ENCODE measurements at places on chromosomes 1 and 21.
A peak's percentile ranks its signal among the peaks of the same experiment; 100 is the strongest.

DNA sequence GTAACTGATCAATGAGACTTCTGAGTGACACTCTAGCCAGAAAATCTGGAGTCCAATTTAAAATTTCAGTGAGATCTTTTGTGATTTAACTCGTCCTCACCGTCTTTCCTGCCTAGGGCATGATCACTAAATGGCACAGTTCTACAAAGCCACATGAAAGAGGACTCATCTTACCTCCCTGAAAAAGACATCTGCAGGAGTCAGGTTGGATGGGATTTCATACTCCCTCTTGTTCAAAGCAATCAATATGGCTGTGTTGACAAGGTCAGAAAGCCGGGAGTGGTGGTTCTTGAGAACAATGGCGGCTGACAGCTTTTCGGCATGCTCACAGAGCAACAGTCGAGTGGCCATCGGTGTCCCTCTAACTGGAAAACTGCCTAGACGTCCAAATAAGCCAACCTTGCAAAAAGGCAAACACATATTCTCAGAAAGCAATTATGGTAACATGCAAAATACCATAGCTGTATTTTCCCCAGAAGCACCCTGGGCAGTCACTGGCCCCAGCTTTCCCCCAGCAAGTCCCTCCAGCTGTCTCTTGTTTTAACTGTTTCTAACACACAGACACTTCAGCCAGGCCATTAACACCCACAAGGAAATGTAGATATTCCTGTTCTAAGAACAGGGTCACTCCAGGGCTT lies 36.6 kb upstream of the ACTA1 start:
- no peak for DNase-seq

DNA sequence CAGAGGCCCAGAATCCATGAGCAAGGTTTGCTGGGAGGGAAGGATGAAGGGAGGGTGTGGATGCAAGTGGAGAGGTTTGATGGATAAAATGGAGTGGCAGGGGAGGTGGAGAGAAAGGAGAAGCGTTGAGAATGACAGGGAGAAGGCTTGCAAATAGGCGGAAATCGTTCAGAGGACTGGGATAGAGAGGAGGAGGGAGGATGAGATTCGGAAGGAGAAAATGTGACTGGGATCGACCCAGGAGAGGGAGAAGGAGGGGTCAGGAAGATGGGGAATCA lies 376 bp downstream of the AVPR1B start:
- DNase-seq = no peak

GRCh38 chr21:44405948-44406872 lies 49.1 kb upstream of the LRRC3 start:
- DNase-seq = no peak

DNA sequence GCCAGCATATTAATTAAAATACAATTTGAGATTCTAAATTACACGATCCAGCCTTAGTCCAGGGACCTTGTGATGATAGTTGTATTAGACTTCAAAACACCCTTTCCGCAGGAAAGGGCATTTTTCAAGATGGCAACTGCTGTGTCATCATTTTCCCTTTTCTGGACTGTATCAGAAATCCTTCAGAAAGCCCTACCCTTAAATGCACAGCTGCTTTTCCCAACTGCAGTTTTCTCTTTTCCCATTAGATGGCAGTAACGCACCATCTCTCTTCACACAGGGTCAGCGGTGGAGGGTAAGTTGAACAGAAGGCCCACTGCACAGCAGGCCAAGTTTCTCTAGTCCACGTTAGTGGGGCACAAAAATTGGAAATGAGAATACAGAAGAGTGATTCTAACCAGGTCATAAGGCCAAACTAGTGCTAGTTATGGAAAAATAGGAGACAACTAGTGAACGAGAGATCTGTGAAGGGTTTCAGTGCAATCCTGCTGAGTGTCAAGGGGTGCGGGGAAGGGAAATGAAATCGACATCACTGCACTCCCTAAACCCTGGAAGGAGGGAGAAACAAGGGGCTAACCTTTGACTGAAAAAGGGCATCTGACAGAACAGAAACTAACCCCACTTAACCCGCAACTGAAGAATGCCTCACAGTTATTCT lies 22.1 kb upstream of the TDRD10 start:
- DNase-seq = peak; percentile 79

GRCh38 chr1:101295209-101295608 lies 58.4 kb downstream of the S1PR1 start:
- no peak for DNase-seq

DNA sequence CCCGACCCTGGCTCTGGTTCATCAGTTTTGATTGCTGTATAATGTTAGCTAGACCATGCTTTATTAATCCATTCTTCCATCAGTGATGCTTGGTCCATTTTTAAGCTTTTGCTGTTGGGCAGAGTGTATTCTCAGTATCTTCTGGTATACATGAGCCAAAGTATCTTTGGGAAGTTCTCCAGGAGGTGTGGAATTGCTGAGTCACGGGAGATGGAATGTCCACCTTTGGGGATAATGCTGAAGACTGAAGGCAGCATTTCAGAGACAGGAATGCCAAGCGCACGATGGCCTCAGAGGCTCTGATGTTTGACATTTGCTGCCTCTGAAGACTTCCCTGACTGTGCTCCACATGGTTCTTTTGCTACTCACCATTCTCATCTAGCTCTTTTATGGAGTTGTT lies 266.3 kb upstream of the KAZN start:
- DNase-seq = no peak

GRCh38 chr1:174447866-174448530 lies at the start of gene GPR52:
Gene GPR52, plus strand, starts transcription at chr1:174447964. Its CDS starts 148 bp downstream, at chr1:174448112.
- no peak for DNase-seq

DNA sequence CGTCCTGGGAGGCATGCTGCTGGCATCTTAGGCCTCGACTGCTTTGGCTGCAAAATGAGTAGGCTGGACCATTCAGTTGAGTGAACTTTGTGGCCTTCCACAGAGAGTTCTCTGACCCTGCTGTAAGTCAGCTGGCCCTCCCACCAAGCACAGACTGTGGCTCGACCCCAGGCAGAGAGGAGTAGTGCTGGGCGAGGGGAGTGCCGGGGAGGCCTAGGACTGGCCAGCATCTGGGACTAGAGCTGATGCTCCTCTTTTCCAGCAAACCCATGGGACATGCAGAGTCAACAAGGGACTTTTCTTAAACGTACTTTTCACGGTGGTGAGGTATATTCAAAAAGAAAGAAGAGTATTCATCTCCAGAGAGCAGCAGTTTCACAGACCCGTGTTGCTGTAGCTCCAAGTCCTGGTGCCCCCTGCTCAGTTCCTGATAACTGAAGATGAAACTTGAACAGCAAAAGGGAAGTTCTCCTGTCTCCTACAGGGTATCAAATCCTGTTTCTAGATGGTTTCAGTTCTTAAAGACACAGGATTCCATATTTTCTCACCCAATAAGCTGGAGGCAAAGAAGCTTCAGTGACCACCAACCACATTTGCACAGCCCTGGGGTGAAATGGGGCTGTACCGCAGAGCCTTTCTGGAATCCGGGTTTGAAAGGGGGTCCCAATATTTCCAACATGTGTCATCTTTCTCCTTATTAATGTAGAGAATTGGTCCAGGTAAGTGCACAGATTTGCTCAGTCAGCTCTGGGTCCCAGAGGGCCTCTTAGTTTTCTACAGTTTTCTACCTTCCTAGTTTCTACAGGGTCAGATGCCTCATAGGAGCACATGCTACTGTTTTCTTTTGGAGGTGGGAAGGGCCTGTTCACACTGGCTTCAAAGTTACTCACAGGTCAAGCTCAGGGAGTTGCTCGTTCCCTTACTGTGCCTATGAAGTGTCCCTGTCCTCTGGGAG lies 20.9 kb downstream of the BATF3 start:
- no peak for DNase-seq

Data from HL-60 (cell line).